ENCODE measurements at places on chromosomes 11 and 22.

- DNase-seq: no peak
Observed at GRCh38 chr22:26672060-26672471, 14.7 kb downstream of the MIAT start.

DNA sequence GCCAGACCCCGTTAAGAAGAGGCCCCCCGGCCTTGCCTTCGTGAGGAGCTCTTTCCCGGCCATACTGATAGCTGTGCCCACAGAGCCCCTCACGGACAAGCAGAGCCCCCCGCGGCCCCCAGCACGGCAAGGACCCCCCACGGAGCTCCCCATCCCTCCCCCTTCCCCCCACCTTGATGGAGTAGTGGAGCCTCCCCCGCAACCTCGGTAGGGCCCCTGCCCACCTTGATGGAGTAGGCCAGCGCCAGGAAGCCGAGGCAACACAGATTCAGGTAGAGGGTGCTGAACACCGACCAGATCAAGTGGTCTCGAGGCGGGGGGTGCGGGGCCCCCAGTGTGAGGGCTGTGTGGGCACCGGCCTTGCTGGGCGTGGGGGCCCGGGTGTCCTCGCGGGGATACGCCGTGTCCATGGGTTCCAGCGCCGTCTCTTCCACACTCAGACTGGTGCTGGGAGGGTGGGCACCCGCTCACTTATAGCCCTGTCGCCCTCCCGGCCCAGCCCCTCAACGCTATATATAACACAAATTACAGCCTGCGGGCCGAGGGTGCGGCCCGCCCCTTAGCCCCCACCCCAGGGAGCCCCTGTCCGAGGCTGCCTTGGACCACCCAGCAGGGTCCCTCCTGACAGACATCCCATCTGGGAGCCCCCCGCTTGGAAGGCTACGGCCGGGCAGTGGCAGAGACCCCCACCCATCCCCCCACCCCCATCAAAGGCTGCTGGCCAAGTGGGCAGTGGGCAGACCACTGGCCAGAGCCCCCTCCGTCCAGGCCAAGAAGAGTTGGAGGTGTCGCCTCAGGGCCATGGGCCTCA is at the start of gene IFITM5:
Gene IFITM5, minus strand, starts transcription at position 446 of the 811 bp plus-strand sequence. Its CDS starts 36 bp downstream, at position 410.
- no peak for DNase-seq

GRCh38 chr11:86596861-86597586 is 75.4 kb downstream of the ME3 start:
- DNase-seq: no peak

DNA sequence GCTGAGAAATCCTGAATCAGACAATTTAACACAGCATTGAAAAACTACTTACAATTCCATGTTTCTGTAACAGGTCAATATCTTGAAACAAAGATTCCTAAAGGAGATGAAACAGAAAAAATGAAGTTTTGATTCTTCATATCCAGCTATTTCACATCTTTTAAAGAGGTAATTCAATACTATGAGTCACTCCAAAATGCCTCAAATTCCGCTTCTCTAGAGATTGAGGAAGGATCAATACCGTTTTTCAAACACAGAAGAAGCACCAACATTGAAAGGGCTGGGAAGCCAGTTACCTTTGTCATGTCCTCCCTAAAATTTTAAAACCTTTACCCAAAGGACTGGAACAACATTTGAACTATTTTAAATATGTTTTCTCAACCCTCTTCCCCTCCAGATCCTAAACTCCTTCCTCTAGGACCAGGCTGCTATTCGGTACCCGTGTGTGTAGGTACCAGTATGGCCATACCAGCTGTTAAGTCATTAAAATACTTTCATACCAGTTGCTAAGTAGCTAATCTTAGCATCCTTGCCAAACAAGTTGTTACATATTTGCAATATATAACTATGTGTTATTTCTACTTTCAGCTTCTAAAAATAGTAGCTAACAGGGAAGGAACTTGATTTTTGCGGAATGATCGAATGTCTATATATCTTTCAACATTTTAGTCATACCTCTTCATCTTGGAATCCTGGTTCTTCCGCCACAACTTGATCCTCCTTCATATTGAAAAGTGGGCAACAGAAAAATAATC is 2.3 kb downstream of the DMC1 start:
- peak; percentile 9 for DNase-seq

DNA sequence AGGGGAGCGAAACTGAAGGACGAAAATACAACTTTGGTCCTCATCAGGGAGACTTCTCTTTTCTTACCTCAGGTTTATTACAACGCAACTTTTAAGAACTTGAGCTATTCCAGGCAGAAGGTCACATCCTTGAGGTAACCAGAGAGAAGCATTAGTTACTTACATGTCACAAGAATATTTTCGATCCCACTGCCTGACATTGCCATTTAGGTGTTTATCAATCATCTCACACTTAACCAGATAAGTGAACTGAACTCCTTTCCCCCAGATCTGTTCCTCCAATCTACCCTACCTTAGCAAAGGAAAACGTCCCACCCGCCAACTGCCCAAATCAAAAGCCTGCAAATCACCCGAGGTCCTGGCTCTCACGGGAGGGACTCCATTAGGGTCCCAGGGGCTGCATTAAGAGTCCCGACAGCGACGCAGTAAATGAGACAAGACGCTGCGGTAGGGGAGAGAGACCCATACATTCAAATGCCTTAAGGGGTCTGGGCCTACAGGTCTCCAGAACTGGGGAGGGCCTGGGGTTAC is 734 bp downstream of the ZNF280B start:
- DNase-seq: peak; percentile 11

- no peak for DNase-seq
Observed at GRCh38 chr11:7220636-7221035, 31.1 kb upstream of the SYT9 start.

DNA sequence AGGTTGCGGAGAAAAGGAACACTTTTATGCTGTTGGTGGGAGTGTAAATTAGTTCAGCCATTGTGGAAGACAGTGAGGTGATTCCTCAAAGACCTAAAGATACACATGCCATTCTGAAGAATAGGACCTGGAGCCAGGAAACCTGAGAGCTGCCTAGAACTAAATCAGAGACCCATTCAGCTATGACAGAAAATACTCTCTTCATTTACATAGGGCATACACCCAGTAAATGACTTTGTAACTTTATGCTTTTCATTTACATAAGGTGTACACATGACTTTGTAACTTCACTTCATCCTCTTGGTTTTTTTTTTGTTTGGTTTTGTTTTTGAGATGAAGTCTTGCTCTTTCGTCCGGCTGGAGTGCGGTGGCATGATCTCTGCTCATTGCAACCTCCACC is 25.1 kb upstream of the APLNR start:
- DNase-seq: no peak

DNA sequence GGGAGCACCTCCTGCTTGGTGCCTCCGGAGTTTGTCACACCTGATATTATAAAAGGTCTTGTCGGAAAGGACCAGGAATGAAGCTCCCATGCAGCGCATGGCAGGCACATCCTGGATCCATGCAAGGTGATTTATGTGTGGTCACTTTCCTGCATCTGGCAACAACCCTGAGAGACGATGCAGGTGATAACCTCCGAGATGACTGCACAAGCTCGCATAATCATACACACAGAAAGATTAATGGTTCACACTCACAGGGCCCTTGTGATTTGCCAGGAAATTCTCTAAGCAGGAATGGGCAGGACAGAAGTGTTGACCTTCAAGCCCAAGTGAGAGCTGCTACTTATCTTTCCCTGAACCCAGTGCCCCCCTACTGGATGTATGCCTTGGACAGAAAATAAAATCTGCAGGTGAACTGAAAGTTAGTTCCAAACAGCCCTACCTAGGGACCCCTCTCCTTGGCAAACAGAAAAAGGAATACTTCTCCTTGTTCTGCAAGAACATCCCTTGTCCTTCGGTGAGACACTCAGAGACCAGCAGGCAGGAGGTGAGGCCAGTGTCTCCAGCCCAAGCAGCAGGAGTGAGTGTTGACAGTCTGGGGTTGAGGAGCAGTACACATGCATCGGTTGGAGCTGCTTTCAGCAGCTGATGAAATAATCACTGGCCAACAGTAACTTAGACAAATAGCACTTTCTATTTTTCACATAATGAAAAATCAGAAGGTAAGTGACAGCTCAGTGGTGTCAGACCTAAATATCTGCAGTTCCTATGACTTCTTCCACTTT is 619.4 kb upstream of the B3GAT1 start:
- peak; percentile 1 for DNase-seq

DNA sequence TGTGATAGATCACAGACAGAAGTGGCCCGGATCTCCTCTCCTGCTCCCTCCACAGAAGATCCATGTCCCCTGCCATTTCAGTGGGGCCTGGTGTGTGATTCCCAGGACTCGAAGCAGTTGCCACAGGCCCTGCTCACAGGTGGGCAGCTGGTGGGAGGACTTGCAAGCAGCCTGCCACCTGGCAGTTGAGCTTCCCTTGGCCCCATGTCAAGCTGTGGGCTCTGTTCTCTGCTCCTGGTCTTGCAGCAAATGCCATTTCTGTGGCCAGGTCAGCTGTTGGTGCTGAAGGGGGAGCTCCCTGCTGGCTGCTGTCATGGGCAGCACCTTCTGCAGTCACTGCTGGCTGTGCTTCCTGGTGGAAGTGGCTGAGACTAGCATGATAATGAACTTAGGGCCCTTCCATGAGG is 59.1 kb upstream of the SLC22A12 start:
- no peak for DNase-seq

- no peak for DNase-seq
Observed at GRCh38 chr11:60950933-60951605, 907 bp downstream of the SLC15A3 start.

DNA sequence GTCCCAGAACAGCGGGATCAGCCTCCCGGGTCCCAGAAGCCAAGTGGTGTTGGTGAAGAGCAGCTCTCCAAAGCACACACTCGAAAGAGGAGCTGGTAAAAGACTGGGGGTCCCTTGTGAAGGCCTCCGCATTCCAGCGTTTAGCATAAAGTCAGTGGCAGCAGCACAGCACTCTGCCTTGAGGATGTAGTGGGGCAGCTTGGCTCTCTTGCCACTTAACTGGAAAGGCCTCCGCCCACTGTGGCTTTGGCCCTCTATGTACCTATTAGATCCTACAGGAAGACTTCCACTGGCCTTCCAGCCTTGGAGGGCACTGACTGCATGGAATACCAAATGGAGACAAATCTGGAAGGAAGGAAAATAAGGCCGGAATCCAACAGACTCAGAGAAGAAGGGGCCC is 1455.3 kb downstream of the BRD1 start:
- no peak for DNase-seq

- no peak for DNase-seq
Observed at GRCh38 chr22:47059076-47059475, 296.6 kb downstream of the TBC1D22A start.

DNA sequence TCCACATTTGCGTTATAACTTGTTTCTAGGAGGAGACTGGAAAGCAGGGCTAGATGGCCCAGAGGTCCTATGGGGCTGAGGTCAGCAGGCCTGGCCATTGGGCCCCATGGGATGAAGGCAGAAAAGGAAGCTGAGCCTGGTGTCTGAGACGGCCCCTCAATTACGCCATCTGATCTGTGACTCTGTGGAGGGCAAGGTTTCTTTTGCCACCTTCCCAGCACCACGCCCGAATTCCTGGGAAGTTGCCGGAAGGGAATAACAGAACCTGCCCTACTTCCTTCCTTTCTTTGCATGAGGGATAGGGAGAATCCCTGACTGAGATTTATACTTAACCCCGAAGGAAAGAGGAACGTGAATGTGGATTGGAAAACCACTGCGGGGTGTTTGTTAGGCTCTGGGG is 118.1 kb downstream of the MPPED1 start:
- DNase-seq: no peak

DNA sequence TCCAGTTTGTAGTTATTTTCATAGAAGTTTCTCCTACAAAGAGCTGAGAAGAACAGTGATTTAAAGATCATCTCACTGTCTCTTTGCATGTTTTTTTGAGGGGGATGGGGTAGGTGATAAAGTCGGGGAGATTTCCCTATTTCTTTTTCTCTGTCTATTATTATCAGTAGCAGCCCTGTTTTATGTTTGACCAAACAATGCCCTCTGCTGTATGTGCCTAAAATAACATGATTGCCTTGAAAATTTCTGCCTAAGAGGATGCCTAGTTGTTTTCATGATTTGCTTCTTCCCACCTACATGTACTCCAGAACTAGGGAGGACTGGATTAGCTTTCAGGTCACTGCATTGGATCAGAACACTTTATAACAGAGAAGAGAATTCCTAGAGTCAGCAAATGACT is 1330.2 kb downstream of the LRRC4C start:
- peak; percentile 0 for DNase-seq

DNA sequence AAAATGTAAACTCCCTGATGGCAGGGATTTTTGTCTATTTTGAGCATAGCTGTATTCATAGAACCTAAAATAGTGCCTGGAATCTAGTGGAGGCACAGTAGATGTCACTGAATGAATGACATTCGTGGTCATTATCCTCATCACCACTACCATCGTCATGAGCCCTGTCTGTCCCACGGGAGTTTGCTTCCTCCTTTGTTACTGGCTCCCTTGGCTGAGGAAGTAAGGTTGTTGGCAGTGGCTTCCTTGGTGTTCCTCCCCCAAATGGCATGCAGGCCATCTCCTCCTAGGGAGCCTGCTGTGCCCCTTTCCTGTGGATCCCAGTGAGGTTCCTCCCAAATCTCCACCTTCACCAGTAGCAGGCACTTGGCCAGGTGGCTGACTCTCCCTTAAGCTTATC is 183.0 kb downstream of the CEP164 start:
- no peak for DNase-seq

DNA sequence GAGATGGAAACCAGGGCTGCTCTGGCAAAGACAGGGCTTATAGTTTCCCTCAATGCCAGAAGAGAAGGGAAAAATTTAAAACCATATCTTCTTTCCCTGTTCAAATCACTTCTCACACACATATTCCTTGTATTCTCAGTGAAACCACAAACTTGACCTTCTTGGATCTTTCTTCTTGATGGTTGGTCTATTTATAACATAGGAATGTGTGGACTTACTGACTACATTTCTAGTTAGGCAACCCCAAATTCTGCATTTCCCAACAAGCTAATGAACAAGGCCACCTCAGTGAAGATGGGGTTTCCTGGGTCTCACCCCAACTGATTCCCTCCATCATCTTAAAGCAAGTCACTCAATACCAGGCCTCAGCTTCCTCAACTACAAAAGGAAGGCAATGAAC is 3.8 kb upstream of the QSER1 start:
- DNase-seq: no peak

DNA sequence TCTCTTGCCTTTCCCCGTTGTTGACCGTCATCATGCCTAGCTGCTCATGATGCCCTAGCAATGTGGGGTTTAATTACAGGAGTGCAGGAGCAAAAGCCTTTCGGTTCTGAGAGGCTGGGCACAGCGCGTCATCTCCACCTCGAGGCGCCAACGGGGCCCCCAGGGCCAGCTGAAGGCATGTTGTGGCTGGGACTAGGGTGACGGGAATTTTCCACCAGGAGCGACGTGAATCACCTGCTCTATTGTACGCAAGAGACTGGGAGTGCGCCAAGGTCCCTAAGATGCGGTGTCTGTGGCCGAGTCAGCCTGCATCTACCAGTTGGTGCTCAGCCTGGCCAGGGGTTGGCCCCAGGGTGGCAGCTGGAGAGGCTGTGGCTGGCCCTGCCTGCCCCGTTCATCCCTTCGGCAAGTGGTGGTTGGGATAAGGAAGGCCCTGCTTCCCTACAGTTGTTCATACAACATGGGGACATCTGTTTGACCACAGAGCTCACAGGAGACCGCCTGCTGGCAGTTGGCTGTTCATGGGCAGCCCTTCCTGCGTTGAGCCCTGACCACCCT is 1175.6 kb downstream of the BRD1 start:
- no peak for DNase-seq
